Stimulated activated CD4-positive, alpha-beta T cell treated with anti-CD3 and anti-CD28 coated beads, TNF-alpha, amount 100 ng/mL, for 4 hours (primary cell): ENCODE measurements at places on chromosomes 11 and 22.

DNA sequence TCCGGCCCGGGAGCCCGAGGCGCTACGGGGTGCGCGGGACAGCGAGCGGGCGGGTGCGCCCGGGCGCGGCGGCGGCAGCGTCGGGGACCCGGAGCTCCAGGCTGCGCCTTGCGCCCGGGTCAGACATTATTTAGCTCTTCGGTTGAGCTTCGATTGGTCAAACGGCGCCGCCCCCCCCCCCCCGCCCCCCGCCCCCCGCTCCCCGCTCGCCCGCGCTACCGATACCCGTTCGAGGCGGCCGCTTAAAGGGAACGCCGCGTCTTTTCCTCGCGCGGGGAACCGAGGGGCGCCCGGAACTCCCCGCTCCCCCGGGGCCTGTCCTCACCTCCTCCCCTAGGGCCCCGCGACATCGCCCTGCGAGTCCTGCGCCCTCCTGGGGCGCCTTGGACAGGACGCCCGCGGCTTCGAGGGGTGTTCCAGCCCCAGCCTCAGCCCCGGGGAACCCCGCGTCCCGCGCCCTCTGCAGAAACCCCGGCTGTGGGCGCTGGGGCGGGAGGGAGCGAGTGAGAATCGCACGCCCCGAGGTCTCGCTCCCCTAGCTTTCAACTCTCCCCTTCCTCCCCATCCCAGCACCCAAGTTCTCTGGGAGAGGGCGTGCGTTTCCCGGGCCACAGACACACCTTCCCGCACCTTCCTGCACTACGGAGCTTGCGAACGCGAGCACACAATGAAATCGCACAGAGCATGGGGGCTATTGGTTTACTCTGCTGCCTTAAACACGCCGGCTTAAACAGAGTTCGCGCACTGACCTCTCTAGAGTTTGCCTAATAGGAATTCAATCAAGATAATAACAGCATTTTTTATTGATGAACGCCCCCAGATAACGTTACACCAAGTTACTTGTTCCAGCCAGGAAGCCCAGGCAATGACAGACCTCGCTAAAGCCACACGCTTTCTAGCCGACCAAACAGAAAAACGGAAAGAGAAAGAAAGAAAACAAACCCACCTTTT lies at the start of gene BDNF:
BDNF (minus strand) TSS at position 105 of the 951 bp plus-strand sequence. CDS start 41,891 bp downstream, outside the sequence.
- DNase-seq: no peak

DNA sequence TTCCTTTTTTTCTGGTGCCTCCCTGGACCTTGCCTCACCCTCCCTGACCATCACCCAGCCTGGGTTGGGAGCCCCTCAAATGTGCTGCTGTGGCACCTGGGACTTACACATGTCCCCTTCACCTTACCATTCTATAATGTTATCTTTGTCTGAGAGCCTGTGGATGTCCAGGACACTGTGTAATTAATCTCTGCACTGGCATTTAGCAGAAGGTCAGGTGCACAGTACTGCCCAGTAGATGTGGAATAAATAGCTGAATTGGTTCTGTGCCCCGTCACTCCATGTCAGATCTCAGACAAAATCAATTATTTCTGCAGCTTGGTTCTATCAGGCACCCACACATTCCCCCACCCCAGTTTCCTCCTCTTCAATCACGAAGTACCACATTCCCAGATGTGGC lies 19.9 kb upstream of the DKK3 start:
- DNase-seq: no peak

DNA sequence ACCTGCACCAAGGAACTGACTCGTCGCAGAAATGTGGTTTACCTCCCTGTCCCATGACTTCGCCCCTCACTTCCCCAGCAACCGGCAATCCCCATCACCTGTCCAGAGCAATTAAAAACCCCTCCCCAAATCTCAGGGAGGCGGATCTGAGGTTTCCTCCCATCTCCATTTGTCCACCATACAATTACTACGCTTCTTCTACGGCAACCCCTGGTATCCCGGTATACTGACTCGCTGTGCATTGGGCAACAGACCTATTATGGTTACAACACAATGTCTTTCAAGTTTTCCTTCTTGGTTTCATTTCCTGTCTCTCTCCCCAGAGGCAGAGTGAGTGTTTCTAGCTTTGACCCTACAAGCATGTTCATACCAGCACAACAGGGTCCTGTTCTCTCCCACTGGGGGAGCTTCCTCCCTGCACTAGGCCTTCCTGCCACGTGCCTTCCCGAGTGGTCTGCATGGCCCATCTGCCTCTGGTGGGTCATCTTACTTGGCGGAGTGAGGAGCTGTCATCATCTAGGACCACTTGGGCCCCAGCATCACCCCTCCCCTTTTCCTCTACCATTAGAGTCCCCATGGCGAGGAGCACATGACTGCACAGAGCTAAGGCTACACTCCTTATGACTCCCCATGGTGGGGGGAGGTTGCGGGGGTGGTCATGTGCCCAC lies 30.3 kb upstream of the NAP1L4 start:
- DNase-seq: no peak

DNA sequence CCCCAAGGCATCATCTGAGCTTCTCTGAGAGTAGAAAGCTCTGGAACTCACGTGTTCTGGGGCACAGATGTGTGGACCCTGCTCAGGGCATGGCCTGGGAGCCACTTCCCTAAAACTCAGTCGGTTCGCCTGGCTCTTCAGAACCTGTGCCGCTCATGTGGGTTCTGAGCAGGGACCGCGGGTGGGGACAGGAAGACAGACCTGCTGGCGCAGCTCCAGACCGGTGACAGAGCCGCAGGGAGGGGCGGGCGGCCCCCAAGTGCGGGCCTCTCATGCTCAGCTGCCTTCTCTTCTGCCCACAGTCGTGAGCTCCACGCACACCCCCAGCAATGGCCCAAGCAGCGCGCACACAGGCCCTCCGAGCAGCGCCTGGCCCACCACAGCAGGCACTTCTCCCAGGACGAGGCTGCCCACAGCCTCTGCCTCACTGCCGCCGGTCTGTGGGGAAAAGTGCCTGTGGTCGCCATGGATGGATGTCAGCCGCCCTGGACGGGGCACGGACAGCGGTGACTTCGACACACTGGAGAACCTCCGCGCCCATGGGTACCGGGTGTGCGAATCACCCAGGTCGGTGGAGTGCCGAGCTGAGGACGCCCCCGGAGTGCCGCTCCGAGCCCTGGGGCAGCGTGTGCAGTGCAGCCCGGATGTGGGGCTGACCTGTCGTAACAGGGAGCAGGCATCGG lies 24.2 kb downstream of the MUC5AC start:
- no peak for DNase-seq

- DNase-seq: no peak
These were observed 775 bp downstream of the LPXN start for GRCh38 chr11:58574881-58575280.

DNA sequence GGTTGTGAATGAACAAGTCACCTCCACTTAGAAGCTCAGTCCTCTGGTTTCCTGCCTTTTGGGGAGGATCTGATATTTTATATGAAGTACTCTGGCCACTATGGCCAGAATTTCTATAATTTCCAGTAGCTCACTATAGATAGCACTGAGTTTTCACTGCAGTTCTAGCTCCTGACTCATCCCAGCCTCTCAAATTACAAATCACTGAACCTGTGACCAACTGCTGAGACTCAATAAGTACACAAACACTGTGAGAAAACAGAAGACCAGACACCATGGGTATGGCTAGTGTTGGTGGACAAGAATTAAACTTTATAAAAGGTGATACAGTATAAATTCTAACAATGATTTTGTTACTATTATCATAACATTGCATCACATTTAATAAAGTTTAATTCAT lies 47.1 kb upstream of the UCP3 start:
- no peak for DNase-seq

DNA sequence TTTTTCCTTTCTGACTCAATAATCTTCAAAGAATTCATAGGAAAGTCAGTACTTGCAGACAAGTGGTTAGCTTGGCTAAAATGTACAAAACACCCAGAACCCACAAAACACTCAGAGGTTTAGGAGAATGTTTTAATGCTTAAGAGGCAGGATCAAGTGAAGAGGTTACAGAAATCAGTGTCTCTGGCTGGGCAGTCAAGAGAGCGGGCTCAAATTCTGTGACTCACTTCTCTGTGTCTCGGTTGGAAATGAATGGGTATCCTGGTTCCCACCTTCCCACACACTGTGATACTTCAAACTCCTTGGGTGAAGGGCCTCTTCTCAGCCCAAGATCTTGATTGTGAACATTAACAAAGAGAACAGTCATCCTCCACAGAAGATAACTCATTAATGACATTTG lies 3.8 kb downstream of the MPEG1 start:
- DNase-seq: no peak

DNA sequence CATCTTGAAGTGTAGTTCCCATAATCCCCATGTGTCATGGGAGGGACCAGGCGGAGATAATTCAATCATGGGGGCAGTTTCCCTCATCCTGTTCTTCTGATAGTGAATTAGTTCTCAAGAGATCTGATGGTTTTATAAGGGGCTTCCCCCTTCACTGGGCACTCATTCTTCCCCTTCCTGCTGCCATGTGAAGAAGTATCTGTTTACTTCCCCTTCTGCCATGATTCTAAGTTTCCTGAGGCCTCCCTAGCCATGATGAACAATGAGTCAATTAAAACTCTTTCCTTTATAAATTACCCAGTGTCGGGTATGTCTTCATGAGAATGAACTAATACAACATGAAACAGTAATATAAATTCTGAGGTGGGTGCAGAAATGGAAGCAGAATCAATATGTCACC lies 12.1 kb upstream of the SPTBN2 start:
- DNase-seq: no peak

DNA sequence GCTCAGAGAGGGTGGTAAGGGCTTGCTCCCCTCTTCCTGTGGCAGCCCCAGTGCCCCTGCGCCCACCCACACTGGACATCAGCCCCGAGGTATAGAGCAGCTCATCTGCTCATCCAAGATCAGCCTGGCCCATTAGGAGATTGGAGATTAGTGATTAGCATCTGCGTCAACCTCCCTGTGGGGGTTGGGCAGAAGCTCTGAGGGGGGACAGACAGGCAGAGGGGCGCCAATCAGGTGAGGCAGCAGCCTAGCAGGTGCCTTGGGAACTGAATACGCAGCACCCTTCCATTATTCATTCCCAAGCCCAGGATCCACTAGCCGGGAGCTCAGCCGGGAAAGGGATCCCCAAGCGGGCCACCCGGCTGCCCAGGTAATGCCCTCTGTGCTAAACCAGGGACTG lies 11.0 kb downstream of the SMTN start:
- DNase-seq: no peak

DNA sequence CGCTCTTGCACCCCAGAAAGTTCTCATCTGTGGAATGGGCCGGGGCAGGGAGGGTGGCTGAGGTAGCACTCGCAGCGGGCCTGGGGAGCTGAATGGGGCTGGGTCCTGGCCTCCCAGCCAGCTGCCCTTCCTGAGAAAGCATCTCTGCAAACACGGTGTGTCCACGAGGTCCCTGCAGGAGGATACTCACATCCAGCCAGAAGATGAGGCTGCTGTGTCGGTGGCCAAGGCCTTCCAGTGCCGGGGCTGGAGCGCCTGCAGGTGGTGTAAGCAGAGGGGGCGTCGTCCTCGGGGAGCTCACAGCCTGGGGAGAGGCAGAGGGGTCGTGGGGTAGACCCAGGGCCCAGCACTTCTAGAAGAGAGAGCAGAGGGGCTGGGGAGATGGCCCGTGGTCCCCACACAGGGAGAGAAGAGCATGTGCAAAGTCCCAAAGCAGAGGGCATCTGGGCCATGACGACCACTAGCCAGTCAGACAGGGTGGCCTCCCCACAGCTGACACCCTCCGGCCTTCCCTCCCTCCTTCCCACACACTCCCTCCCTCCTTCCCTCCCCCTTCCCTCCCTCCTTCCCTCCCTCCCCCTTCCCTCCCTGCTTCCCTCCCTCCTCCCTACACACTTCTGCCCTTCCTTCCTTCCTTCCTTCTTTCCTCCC lies 97.9 kb downstream of the WNT7B start:
- DNase-seq: no peak

GRCh38 chr11:57568330-57568766 lies 876 bp upstream of the UBE2L6 start:
- peak; percentile 83 for DNase-seq

DNA sequence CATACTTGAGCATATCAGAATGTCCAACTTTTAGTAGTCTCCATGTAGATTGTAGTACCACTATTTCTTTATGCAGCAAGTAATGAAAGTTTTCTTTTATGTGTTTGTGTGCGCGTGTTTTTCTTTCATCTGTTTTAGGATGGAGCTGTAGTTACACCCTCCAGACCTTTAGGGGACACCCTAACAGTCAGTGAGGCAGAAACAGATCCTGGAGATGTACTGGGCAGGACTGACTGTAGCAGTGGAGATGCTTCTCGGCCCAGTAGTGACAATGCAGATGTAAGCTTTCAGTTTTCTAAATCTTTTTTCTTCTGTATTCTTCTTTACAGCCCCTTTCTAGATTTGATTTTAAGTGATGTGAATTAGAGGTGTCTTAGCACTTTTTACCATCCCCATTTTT lies 79.9 kb upstream of the GRIK4 start:
- no peak for DNase-seq

DNA sequence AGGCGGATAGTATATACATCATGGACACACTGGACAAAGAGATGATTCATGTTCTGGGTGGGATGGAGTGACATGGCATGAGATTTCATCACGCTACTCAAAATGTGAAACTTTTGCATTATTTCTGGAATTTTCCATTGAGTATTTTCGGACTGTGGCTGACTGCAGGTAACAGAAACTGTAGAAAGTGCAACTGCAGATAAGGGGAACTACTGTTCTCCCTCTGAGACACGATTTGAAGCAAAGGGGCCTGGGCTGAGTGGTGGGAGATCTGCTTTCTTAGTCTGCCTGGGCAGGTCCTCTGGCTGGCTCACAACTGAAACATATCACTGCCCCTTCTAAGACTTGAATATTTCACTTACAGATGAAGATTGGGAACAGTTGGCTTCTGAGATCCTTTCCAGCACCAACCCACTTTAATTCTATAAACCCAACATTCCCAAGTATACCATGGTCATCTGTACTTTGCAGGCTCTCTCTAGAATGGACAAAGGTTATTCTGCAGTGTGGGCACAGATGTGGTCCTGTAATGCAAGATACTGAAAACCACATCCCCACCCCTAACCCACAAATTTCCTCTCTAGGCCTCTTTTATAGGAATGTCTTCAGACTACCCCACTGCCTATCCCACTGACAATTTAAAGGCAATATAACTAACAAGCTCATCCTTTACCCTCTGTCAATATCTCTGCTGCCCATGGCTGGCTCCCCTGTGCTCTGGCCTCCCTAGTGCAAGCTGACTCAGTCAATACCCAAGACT lies 121.1 kb downstream of the KCNC1 start:
- DNase-seq: no peak

DNA sequence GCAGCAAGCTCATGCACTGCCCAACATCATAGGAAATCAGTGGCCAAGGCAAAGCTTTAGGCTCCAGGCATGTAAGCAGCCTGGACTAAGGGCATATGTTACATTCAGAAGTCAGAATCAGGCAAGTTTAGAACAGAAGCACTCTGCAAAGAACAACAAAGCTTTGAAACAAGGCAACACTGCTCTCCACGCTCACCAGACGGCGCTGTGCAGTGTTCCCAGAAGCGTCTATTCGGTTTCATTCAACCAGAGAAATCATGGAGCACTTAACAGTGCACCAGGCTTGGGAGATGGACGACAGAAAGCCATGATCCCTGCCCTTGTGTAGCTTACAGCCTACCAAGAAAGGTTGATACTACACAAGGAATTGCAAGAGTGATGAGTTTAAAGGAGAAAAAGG lies 555.8 kb downstream of the BUD13 start:
- no peak for DNase-seq
